ENCODE measurements at places on chromosomes 11 and 22. TPM values are rescaled to one million over a fixed set of nuclear protein-coding genes. Genes with fewer than 3 reads are reported as not detected.

GRCh38 chr11:61618978-61619377 lies 38.1 kb upstream of the SYT7 start:
- DNase-seq: no peak

GRCh38 chr11:30422447-30423278 lies 99.8 kb downstream of the ARL14EP start:
- DNase-seq: no peak

DNA sequence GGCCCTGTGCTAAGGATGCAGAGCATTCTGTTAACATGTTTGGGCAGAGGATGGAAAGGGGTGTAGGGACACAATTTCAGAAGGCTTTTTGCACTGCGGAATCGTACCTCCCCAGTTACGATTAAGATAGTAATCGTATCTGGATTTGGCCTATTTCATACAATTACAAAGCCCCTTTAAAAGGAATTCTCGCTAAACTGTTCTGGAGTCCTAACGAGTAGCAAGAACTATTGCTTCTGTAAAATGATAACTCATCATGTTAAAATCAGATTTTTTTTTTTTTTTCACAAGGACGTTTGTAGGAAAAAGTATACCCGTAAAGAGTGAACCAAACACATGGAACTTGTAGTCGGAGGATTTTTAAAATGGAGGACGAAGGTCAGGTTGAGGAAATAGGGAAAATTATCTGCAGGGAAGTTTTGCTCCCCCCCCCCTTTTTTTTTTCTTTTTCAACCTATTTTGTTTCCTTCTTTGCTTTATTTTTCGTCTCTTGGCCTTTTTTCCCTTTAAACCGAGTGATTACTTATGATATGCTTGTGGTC lies 934 bp downstream of the HSD17B12 start:
- peak; percentile 27 for DNase-seq

- no peak for DNase-seq
Observed at GRCh38 chr11:40338739-40339138, 1120.7 kb downstream of the LRRC4C start.

DNA sequence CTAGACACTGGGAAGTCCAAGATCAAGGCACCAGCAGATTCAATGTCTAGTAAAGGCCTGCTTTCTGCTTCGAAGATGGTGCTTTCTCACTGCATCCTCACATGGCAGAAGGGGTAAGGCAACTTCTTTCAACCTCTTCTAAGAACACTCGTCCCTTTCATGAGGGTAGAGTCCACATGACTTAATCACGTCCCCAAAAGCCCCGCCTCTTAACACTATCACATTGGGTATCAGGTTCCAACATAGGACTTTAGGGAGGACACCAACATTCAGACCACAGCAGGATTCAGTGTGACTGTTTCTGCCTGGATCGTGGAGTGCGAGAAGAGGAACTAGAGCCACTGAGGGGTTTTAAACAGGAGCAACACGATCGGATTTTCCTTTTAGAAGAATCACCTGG lies 3.7 kb upstream of the TIRAP start:
- DNase-seq: no peak

The CABP4 gene
- not detected for total RNA-seq
